ENCODE measurements at places on chromosomes 1 and 21. TPM values are rescaled to one million over a fixed set of nuclear protein-coding genes. Genes with fewer than 3 reads are reported as not detected.

Gene ZSWIM5
- 1.4 TPM for total RNA-seq

Gene IL6R
- 42.1 TPM for total RNA-seq

Gene CCDC190
- total RNA-seq: not detected

Gene TSPAN2
- 0.53 TPM for total RNA-seq

Gene PITHD1
- 77.0 TPM for total RNA-seq

Gene RGSL1
- total RNA-seq: not detected

Gene ADGRL2
- total RNA-seq: 24.4 TPM

Gene KCNC4
- total RNA-seq: 7.4 TPM

Gene SPATA6
- 10.9 TPM for total RNA-seq

Gene NEK2
- 1.5 TPM for total RNA-seq

Gene FAM3B
- total RNA-seq: 1.7 TPM

Gene ACOT7
- total RNA-seq: 23.9 TPM

Gene PLEKHN1
- total RNA-seq: 45.3 TPM

Gene BLZF1
- 23.8 TPM for total RNA-seq

Gene LCE1A
- total RNA-seq: 718 TPM

Gene ZRANB2
- 49.9 TPM for total RNA-seq

Gene TTC39A
- total RNA-seq: 16.2 TPM

Gene CACNA1S
- total RNA-seq: not detected

Gene PLEKHG5
- total RNA-seq: 73.3 TPM

Gene CORT
- total RNA-seq: not detected

Gene HES3
- not detected for total RNA-seq

Gene MAB21L3
- 22.9 TPM for total RNA-seq

Gene OR2M5
- total RNA-seq: not detected

Gene AMY1A
- total RNA-seq: not detected

Gene GPR37L1
- 0.06 TPM for total RNA-seq

Gene KIAA1614
- 8.5 TPM for total RNA-seq

Gene CTSE
- total RNA-seq: not detected

Gene C8B
- total RNA-seq: not detected

Gene LIN28A
- total RNA-seq: not detected

Gene PYHIN1
- not detected for total RNA-seq

Gene SLC5A9
- 1.4 TPM for total RNA-seq

Gene RGS18
- total RNA-seq: not detected

Gene SPATA17
- total RNA-seq: not detected

Gene FAM167B
- 0.51 TPM for total RNA-seq

Gene UBE2U
- not detected for total RNA-seq

Gene LENEP
- total RNA-seq: not detected

Gene OR14A16
- total RNA-seq: not detected

Gene DAB1
- total RNA-seq: 0.58 TPM

Gene GNAT2
- total RNA-seq: not detected

Gene CSF1
- total RNA-seq: 9.7 TPM

Gene S100A7A
- total RNA-seq: not detected

Gene SNX7
- 6.4 TPM for total RNA-seq

Gene DCST2
- 11.5 TPM for total RNA-seq

Gene MTHFR
- total RNA-seq: 25.9 TPM

Gene DIO1
- not detected for total RNA-seq

Gene NBPF8
- 11.4 TPM for total RNA-seq

Gene MYBPH
- total RNA-seq: not detected

Gene SON
- 314 TPM for total RNA-seq

Gene SPRR2A
- not detected for total RNA-seq

Gene MSH4
- total RNA-seq: not detected

Gene FCRL3
- not detected for total RNA-seq

Gene CNR2
- total RNA-seq: not detected

Gene PRR9
- total RNA-seq: 0.34 TPM

Gene CFAP57
- 0.21 TPM for total RNA-seq

Gene ZNF697
- 3.5 TPM for total RNA-seq

Data from lower leg skin (tissue), 4 donors.